Pulmonary artery endothelial cell (primary cell): ENCODE measurements at places on chromosomes 13 and 19.

- DNase-seq: no peak
Measured at GRCh38 chr13:110699148-110700145, 6.5 kb downstream of the CARS2 start.

GRCh38 chr13:38730332-38730731 is 43.5 kb downstream of the FREM2 start:
- DNase-seq: no peak

- DNase-seq: no peak
Measured at GRCh38 chr19:33781996-33782395, 14.7 kb upstream of the KCTD15 start.

DNA sequence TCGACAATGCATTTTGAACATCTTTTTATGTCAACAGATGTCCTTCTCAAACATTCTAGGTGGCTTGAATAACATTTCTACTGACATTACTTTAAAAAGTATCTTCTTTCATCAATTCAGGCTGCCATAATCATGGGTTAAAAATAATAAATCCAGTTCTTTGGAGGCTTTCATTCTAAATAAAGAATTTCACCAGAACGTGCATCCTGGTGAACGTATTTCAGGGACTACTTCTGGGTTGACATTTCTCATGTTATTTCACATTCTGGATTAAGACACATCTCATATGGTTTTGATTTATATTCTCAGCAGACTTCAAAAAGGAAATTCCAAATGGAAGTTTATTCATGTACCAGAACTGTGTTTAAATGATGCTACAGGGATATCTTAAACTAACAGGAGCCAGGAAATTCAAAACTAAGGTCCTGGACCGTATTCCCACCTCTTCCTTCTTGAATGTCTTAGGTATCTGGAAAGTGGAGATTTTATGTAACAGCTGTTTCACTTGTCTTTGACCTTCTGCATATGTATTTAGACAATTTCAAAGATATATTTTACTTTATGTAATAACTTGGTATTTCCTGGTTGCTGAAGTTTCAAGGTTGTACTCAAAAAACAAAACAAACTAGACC is 107.2 kb downstream of the STARD13 start:
- no peak for DNase-seq
